ENCODE measurements at places on chromosomes 2 and 18.

- no peak for DNase-seq
Measured at GRCh38 chr2:133794114-133794513, 225.9 kb upstream of the NCKAP5 start.

DNA sequence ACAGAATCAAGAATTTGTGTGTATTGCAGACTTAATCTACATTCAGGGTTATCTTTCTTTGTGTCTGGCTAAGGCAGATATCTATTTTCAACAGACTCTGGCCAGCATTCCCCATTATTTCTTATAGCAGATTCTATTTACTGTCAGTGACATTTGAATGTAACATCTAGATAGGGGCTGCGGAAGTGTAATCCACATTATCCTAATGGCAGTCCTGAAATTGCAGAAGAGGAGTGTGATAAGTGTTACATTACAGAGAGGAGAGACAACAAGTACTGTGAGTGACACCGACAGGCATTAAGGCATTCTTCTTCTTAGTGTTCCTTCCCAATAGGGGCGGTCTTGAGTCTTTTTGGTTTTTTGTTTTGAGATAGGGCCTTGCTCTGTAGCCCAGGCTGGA, 598.2 kb upstream of the NXPH2 start:
- no peak for DNase-seq

DNA sequence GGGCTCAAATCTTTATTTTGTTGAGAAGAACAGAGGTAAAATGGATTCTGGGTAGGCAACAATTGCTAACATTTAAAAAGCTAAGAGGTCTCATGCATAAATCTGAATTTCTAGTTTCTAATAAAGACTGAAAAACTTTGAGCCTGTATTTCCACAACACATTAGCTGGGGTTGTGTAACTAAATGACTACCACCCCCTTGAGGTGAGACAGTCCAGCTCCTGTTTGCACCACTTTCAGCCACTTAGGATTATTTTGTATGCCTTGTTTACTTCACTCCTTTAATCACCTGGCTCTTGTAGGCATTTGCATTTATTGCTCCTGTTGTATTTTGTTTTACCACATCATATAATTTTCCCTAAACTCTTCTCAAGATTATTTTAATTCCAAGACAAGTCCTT, 376.6 kb downstream of the PTH2R start:
- no peak for DNase-seq

DNA sequence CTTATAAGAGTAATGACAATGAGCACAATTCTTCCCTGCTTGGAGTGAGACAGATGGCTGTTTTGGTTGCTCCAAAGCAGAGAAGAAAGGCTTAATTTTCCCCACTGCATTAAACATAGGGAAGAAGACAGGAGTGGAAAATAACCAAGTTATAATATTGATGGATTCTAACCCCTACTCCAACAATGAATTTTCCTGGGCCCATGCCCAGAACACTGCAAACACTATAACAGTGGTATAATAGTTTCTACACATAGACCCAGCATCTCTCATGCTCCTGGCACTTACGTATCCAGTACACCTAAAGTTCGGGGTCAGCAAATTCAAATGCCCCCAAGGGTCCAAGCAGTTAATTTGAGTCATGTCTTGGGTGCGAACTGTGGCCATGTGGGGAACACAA, 613.4 kb downstream of the PLCL1 start:
- DNase-seq, result no peak

DNA sequence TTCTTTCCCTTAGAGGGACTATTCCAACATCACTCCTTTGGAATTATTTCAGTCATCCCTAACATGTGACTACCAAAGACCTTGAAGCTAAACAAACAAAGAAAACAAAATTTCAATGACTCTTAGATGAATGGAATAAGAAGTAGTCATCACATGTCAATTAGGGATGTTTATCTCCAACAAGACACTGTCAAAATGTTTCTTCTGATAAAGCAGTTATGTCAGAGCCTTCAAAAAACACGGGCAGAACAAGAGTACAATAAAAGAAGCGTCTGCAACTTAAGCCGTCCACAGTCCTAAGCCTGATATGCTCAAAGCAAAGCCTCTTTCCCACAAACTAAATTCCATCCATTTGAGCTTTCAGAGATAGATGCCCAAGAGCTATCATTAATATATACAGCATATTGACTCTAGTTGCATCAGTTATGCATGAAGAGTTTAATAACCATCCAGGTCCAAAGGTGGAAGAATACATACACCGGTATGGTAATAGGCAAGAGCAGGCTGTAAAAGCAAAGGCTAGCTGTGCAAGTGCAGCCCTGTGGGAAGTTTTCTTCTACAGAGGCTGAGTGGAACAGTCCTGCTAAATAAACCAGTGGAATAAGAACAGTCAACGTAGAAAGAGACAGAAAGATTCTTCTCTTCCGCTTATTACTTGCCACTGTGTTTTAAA, 98.1 kb downstream of the ICA1L start:
- no peak for DNase-seq

GRCh38 chr2:27954771-27955383, 64.3 kb downstream of the BABAM2 start:
- DNase-seq, result peak; percentile 99

GRCh38 chr2:176612036-176612435, 342.8 kb downstream of the MTX2 start:
- DNase-seq, result no peak

GRCh38 chr18:57683470-57683869, 61.8 kb upstream of the NARS1 start:
- DNase-seq, result no peak

GRCh38 chr2:15881120-15881433, 59.3 kb upstream of the MYCN start:
- no peak for DNase-seq

DNA sequence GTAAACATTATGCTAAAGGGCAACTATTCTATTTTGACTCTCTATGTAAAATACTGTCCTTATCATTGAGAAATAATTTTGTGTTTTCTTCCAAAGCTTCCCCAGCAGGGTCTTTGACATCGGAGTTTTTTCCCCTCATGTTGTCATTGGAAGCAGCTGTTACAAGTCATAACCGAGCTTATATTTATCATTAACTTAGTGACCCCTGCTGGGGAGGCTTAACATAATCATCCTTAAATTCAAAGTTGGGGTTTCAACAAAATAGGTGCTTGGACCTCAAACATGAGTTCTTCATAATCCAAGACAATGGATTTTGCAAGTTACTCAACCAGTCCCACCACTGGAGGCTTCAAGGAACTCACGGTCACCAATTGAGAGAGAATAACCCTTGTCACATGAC, 330.9 kb downstream of the DCC start:
- no peak for DNase-seq

DNA sequence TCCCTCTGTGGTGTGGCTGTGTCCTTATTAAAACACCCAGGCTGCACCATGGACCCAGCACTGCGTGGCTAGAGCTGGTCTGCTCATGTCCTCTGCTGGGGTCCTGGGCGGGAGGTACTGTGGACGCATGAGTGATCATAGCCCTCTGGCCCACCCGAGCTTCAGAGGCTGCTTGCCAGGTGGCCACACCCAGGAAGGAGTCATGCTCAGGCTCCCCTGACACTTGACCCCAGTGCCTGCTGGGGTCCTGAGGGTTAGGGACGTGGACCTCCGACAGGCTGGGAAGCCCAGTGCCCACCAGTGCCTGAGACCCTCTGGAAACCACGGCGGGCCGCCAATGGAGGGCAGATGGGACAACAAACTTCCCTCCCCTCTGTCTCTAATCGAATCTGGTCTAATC, 66.3 kb upstream of the HS6ST1 start:
- no peak for DNase-seq

GRCh38 chr18:62105376-62105775, 81.5 kb downstream of the PIGN start:
- peak; percentile 78 for DNase-seq

DNA sequence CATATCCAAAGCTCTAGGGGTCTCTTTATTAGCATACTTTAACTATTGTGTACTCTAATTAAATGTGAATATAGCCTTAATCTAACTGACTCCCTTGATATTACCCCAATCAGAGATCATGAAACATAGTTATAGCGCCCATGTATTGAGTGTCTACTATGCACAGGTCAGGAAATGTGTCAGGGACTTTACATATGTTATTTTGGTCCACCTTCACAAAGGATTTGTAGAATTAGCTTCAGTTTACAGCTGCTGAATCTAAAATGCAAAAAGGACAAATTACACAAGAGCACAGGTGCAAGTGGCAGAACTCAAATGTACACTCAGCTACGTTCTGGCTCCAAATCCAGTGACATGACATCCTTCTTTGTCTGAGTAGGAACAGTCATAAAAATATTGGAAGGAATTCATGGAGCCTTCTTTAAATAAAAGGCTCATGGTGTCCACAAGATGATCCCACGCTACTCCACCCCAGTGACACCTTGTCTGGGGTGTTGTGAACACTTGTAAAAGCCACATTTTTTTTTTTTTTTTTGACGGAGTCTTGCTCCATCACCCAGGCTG, 38.7 kb upstream of the ATL2 start:
- no peak for DNase-seq

DNA sequence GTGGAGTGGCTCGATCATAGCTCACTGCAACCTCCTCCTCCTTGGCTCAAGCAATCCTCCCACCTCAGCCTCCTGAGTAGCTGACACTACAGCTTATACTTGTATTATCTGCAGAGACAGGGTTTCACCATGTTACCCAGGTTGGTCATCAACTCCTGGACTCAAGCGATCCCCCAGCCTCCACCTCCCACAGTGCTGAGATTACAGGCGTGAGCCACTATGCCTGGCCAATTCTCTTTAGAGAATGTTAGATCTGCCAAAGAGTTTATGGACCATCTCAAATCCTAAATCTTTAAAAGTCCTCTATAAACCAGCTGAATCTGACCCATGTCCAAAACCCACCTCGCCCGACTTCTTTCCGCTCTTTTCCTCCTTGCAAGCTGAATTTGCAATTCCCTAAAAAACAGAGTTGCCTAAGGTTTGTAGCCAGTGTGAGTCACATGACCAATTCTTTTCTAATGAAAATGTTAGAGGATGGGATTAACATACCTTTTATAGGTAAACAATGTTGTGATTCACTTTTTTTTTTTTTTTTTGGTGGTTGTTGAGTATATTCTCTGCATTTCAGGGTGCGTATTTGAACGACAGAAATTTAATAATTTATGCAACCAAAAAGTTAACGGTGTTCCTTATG, 2.4 kb upstream of the PMAIP1 start:
- no peak for DNase-seq

DNA sequence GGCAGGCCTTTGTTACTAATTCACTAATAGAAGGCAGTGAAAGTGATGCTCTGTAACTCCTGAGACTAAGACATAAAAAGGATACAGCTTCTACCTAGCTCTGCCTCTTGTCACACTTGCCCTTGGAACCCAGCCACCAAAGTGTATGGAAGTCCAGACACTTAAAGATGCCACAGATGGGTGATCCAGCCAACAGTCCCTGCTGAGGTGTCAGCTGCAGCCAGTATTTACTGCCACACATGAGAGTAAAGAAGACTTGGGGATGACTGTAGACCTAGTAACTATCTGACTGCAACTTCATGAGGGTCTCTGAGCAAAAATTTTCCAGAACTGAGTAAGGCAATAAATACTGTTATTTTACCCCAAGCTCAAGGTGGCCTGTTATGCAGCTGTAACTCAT, 8.8 kb downstream of the IMMT start:
- no peak for DNase-seq

Measured in iris pigment epithelial cell (primary cell).